GM12892 (cell line): ENCODE measurements at places on chromosomes 5 and 9.

DNA sequence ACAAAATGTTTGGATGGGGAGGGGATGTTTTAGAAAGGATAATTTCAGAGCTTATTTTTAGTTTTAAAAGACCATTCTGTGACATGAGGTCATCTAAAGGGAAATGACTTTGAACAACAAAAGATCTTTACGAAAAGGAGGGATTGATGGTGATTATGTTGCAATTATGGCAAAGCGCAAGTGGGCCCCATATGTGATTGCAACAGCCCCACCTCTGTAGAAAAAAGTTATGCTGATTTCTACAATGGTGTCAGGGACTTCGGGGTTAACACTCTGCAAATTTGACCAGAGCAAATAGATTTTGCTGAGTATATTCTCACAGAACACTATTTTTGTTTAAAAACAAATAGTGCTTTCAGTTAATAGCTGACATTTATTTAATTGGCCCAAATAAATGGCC is 312.8 kb downstream of the NSG2 start:
- no peak for DNase-seq

- no peak for DNase-seq
Observed at GRCh38 chr5:126917918-126918614, 112.3 kb downstream of the MARCHF3 start.

GRCh38 chr9:122236681-122237080 is 7.9 kb upstream of the LHX6 start:
- no peak for DNase-seq

DNA sequence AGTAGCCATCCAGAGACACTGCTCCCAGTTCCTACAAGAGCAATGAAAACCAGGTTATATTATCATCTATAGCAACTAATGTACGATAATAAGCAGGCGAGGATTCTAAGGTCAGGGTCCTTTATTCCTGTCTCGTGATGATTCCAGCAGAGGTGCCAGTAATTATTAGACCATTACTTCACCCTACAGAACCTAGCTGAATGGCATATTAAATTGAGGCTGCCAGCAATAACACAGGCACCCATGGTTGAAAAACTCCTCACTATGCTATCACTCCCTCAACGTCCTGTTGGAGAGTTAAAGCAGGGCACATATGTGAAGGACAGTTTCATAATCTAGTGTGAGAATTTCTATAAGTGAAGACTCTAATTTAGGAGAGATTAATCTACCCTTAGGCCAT is 29.7 kb downstream of the DCAF12 start:
- no peak for DNase-seq

GRCh38 chr5:54040804-54041203 is 269.6 kb downstream of the ARL15 start:
- no peak for DNase-seq

DNA sequence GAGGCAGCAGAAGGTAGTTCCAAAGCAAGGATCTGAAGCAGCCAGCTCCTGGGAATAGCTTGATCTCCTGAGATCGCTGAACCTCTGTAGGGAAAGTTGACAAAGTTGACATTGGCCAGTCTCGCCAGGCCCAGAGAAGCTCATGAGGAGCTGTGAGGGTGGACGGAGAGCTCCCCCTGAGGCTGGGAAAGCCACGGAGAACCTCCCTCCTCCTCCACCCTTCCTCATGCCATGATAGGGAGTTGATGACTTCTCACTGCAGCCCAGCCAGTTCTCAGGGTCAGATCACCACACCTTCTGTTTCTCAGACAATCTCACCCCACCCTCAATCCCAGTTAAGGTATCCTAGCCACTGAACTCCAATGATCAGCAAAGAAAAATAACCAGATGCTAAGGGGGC is 30.4 kb upstream of the KCNV2 start:
- no peak for DNase-seq

- DNase-seq: no peak
Observed at GRCh38 chr5:32277798-32278197, 34.9 kb downstream of the MTMR12 start.

DNA sequence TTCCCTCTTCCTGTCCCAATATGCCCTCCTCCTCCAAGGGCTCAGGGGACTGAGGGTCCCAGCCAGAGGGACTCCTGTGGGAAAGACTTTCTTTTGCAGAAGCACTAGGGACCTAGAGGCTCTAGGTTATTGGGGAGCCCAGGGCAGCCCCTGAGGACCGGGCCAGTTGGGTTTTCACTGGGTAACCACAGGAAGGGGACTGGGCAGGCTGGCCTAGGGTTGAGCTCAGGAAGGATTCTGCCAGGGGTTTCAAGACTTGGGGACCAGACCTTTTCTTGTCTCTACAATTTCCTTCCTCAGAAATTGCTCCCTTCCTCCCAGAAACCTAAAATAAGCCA is 24.4 kb upstream of the HMCN2 start:
- DNase-seq: no peak

DNA sequence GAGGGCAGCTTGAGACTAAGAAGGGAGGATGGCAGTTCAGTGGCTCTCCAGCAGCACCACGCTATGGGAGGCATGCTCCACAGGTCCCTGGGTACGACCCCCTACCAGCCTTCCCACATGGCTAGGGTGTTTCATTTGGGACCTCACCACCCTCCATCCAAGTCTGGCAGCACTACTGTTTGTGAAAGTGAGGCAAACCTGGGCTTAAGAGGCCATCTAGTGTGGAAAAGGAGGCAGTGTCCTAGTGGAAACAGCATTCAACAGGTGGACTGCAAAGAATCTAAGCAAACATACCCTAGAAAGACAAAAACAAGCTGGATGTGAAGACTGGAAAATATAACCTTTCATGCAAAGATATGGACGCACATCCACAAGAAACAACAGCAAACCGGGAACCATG is 4.8 kb upstream of the C5orf47 start:
- DNase-seq: no peak

DNA sequence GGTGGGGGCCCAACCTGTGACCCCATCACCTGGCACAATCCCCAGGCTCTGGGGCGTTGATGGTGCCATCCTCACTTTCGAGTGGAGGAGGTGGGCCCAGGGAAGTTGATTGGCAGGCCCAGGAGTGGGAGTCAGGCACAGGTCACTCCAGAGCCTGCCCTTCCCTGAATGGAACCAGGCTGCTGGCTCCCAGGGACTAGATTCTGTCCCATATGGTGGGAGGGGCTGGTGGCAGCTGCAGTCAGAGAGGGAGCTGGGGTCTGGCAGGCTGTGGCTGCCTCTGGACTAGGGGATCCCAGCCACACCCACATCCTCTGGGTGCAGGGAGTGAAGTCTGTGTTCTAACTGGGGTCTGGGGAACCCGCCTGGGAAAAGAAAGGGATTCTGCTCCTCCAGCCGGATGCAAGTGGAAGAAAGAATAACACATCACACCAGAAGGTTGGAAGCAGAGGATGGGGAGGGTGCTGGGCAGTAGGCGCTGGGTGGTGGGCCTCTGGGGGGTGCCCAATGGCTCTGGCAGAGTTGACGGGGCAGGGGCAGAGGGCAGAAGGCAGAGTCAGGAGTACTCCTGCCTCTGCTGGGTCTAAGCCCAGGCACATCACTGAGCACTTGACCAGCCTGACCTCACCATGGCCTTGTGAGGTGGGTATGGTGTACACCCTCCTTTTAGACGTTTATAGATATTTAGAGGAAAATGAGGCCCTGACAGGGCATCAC is 25.8 kb downstream of the CEL start:
- DNase-seq: no peak

- no peak for DNase-seq
Observed at GRCh38 chr5:161274951-161275350, 271.6 kb downstream of the GABRB2 start.

DNA sequence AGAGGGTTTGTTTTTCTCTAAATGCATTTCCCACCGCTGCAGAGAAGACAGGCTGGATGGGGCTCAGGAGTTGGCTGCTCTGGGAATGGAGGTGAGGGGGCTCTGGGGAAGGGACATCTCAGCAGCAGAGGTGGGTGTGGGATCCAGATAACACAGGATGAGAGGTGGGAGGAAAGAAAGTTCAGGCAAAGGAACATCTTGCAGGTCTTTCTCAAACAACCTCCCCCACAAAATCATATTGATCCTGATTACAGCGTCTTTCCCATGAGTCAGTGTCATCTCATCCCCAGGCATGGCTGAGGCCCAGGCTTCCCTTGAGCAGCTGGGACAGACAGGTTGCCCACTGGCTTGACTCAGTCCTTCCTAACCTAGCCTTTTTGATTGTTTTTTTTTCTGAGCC is 11.3 kb upstream of the ACSL6 start:
- no peak for DNase-seq

DNA sequence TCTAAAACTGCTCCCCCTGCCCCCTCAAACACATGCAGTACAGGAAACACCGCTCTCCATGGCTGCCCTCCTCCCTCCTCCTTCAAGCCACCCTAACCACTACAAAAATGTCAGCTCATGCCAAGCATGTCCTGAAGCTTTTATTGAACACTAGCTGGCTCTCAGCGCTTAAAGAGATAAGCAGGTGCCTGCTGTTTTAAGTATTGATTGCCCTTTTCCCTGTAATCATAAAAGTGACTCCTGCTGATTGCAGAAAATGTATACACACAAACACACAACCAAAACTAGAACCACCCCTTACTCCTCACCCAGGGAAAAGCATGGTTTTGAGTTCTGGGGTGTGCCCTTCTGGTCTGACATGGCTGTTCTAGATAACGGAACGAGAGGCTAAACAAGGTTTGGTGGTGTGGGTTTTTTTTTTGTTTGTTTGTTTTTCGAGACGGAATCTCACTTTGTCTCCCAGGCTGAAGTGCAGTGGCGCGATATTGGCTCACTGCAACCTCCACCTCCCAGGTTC is 3.7 kb upstream of the UCK1 start:
- DNase-seq: no peak

DNA sequence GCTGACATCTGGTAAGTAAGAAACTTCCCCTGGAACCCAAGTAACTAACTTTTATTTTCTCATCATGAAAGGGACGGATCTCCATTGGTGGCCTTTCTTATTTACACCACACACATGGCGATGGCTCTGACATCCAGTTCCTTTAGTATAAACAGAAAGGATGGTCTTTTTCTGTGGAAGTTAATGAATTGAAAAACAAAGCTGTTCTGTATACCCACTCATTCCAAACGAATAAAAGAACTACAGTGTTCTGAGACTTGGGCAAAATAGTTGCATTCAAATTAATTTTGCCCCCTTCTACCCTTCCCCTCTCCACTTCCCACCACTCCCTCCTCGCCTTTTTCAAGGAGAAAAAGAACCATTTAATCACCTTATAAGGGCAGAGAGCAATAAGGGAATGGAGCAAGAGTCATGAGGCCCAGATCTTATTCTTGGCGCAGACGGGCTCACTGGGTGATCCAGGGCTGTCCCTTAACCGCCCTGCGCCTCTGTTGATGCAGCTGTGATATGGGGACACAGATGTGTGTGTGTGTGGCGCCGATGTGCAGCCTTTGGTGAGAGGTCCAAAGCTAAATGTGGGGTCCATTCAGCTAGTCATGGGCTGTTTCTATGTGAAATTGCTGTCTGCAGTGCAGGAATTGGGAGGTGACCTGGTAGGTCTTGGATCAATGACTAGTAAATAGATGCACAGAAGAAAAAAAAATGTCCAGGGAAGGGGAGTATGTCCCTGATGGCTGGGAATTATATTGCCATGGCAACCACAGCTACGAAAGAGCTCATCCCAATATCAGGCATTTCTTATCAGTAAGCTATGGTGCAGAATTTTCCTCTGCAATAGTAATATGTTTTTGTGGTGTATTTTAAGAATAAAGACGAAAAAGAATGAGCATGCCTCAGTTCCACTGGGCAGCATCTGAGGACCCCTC is 141.5 kb upstream of the ERCC6L2 start:
- no peak for DNase-seq

- no peak for DNase-seq
Observed at GRCh38 chr5:133985540-133986180, 17.2 kb upstream of the C5orf15 start.

DNA sequence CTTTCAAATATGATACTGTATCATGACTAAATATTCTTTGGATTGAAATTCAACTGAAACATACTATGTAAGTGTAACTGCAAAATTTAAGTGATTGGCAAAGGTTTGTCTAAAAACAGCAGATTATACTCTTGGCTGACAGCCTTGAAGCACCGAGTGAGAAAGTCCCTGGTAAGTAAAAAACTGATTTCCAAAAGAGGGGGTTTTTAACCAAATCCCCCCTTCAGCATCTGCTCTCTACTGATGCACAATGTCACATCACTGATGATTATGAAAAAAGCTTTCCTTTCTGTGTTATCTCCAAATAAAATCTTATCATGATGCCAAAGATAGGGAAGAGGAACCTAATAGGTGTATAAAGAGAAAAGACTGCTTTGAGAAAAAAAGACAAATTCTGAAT is 141.0 kb downstream of the MEF2C start:
- no peak for DNase-seq

DNA sequence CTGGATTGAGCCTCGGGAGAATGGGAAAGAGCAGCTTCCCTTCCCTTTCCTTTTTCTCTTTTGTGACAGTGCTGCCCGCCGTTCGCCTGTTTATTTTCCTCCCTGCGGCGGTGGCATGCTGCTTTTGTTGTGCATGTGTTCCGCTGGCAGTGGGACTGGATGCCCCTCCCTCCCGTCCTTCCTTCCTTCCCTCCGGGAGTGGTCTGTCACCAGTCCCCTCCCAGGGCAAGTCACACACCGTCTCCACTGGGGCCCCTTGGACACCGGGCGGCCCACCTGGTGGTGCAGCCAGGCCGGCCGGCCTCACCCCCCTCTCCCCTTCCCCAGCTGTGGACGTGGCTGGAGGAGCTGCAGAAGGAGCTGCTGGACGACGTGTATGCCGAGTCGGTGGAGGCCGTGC is 214.7 kb downstream of the TRIO start:
- DNase-seq: no peak

GRCh38 chr5:176578391-176578808 is 29.3 kb downstream of the CDHR2 start:
- DNase-seq: no peak

GRCh38 chr5:23269981-23270380 is 237.4 kb upstream of the PRDM9 start:
- DNase-seq: no peak

DNA sequence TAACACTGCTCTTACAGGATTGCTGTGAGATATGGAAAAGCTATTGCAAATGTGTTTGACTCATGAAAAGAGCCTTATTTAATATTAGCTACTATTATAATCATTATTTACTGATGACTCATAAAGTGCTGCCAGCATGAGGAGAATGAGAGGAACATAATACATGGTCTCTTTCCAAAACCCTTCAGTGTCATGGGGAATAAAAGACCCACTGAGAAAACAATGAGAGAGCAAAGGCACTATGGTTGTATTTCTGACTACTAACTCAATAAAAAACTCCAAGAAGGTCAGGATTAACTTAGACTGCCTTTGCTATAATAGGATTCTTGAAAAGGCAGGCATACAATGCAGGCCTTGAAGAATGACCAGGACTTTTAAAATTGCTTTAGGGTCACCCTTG is 633.5 kb downstream of the DTWD2 start:
- DNase-seq: no peak

DNA sequence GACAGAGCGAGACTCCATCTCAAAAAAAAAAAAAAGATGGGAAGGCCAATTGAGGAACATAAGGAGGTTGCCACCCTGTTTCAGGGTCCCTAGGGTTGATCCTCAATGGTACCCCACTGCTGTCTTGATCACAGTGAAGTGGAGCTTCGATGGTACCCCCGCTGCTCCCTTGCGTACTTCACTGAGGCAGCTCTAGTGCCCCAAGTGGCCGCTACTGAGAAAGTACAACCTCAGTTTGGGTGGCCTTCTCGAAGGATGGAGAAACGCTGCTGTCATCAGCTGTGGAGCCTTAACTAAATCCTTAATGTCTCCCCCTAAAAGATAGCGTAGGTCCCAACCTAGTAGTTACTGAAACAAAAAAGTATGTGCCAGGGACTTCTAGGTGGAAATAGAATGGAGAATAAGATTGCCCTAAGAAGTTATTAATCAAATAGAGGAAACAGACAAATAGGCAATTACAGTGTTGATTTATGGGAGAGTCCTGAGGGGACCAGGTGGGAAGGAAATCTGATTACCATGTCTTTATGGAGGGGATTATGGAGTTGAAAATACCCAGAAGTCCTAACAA is 6.3 kb downstream of the TESK1 start:
- DNase-seq: peak; percentile 46
